ENCODE measurements at places on chromosomes 1 and 21.

DNA sequence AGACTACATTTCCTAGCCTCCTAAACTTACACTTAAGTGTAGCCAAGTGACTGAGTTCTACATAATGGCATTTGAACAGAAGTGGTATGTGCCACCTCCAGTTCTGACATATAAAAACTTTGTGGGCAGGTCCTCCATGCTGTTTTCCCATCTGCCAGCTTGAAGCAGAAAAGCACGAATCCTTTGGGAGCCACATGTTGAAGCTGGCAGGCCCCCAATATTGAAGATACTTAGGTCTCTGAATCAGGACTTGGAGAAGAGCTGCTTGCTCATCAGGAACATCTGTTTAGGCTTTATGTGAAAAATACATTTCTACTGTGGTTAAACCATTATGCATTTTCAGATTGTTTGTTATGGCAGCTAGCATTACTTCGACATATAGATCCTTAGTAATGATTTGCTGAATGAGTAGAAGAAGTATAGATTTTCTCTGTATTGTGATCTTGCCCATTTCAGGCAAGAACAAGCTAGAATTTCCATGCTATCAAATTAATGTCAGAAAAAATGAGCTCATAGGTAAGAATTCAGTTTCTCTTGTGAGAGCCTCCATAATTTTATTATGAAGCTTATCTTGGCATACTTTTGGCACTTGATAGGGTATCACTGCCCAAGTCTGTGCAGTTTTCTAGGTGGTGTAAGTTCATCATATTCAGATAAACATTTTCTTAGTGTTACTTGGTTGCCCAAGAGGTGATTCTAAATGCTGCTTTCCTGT lies 68.4 kb downstream of the GDAP2 start:
- DNase-seq, result no peak

- DNase-seq, result no peak
Observed at GRCh38 chr1:35574655-35575415, 1.7 kb downstream of the TFAP2E start.

GRCh38 chr1:219875860-219876259 lies 52.5 kb downstream of the SLC30A10 start:
- DNase-seq, result no peak

GRCh38 chr21:18449605-18450550 lies 46.3 kb upstream of the TMPRSS15 start:
- no peak for DNase-seq

- no peak for DNase-seq
Observed at GRCh38 chr1:21650400-21650799, 18.8 kb downstream of the RAP1GAP start.

GRCh38 chr1:160916666-160917065 lies 31.7 kb upstream of the ITLN1 start:
- no peak for DNase-seq

GRCh38 chr1:205786601-205787000 lies 11.3 kb upstream of the RAB29 start:
- DNase-seq, result no peak

DNA sequence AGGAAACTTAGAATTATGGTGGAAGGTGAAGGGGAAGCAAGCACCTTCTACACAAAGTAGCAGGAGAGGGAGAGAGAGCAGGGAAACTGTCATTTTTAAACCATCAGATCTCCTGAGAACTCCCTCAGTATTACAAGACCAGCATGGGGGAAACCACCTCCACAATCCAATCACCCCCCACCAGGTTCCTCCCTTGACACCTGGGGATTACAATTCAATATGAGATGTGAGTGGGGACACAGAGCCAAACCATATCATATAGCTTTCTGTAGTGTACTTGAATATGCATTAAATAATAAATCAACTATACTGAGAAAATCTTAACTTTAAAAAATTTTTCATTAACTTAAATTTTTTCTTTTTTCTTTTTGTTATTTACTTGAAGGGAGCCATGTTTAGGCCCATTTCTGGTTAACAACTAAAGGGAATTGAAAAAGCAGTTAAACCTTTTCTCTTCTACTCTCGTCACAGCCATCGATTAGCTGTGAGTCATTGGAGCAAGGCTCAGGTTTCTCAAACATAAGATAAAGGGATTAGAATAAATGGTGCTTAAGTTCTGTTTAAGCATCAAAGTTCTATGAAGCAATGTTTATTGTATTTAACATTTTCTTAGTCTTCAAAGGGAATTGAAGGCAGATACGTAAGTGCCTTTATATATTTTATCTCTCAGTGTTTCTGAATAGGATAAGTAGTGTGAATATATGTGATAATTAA lies 72.2 kb upstream of the DPT start:
- no peak for DNase-seq

- no peak for DNase-seq
Observed at GRCh38 chr1:203281851-203282661, 23.3 kb upstream of the BTG2 start.

DNA sequence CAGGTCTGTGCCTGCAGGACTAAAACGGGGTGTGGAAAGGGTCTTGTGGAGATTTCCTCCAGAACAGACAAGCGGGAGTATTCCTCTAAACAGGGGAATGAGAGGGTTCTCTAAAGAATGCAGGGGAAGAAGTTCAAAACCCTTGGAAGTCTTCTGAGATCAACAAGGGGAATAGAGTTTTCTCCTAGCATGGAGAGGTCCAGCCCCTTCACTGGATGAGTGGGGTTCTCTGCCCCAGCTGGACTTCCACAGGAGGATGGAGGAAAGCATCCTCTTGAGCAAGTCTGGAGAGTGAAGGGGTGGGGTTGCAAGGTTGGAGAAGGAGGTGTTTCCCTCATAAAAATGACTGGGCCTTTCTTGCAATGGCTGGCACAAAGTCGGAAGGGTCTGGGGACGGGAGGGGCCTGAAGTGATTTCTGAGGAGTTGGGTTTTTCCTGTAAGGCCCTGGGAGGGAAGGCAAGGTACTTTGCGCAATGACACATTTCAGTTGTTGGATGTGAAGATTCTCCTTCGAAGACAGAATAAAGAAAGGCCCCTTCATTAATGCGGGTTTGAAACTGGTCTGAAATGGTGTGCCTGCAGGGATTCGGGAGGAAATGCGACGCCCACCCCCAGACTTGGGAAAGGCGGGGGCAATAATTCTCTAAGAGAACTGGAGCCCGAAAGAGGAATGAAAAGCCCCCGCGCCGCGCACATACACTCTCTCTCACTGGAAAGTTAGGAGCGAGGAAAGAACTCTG lies 884 bp downstream of the SPATA6 start:
- DNase-seq, result no peak

DNA sequence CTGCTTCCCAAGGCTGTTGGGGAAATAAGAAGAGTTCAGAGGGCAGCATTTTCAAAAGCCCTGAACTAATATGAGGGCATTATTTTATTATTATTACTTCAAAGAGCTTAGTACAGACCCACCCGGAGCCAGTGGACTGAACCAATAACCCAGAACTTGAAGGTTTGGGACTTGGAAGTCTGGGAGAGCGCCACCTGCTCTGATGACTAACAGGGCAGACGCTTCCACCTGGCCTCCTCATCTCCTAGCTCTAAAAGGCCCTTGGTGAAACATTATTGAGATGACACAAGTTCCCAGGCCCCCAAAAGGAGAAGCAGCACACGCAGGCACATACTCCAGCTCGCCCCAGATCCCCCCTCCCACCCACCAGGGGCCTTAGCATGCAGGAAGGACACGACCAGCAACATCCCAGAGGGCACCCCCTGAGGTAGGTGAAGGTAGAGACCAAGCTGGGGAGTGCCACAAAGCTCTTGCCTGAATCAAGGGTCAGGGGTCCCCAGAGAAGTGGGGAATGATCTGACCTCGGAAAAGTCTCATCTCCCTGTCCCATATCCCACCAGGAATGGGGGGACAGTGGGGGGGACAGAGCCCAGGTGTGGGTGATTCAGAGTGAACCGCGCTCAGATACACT lies 1.3 kb downstream of the DLGAP3 start:
- no peak for DNase-seq

DNA sequence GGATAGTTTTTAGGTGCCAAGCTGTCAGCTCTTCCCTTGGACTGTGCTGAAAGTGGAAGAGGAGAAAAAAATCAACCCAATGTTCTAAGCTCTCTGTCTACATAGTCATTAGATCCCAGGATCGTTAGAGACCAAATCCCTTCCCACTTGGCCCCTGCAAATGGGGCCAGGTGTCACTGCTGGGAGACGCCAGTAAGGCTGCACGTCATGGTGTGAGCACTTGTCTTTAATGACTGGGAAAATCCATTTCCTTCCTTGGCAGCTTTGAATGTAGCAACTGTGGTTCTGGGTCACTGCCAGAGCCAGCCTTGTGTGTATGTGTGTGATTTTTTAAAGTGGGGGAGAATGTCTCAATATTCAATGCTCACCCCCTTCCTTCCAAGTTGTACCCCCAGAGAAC lies 59.9 kb downstream of the MAN1C1 start:
- DNase-seq, result no peak

DNA sequence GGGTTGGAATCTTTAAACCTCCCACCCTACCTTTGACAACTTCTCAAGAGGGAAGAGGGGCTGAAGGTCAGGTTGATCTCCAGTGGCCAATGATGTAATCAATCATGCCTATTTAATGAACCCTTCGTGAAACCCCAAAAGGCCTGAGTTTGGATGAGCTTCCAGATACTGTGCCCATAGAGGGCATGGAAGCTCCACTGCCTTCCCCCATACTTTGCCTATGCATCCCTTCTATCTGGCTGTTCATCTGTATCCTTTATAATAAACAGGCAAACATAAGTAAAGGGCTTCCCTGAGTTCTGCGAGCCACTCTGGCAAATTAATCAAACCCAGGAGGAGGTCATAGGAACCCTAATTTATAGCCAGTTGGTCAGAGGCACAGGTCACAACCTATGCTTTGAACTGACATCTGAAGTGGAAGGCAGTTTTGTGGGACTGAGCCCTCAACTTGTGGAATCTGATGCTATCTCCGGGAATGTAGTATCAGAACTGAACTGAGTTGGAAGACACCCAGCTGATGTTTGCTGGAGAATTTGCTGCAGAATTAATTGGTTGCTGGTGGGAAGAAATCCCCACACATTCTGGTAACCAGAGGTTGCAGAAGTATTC lies 24.8 kb downstream of the S100A10 start:
- no peak for DNase-seq

- no peak for DNase-seq
Observed at GRCh38 chr21:14376854-14377253, 6.1 kb downstream of the HSPA13 start.

GRCh38 chr1:20440785-20441200 lies 45.2 kb downstream of the CAMK2N1 start:
- peak; percentile 62 for DNase-seq

DNA sequence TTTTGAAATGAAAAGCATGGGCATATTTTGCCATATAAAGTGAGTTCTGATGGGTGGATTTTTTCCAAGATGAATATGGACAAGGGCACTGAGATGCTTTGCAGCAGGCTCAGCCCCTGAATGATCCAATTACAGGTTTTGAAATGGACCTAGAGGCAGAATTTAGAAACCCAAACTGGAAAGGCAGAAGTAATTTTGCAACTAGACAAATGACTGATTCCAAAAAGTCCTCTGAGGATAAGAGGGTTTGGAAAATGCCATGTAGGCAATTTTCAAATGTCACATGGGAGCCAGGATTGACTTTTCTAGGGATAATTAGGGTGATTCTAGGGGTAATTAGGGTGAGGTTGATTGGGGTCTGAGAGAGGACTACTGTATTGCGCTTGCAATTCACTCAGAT lies 148.9 kb upstream of the ZNF648 start:
- DNase-seq, result no peak

- DNase-seq, result no peak
Observed at GRCh38 chr21:39599191-39599970, 13.4 kb upstream of the B3GALT5 start.

DNA sequence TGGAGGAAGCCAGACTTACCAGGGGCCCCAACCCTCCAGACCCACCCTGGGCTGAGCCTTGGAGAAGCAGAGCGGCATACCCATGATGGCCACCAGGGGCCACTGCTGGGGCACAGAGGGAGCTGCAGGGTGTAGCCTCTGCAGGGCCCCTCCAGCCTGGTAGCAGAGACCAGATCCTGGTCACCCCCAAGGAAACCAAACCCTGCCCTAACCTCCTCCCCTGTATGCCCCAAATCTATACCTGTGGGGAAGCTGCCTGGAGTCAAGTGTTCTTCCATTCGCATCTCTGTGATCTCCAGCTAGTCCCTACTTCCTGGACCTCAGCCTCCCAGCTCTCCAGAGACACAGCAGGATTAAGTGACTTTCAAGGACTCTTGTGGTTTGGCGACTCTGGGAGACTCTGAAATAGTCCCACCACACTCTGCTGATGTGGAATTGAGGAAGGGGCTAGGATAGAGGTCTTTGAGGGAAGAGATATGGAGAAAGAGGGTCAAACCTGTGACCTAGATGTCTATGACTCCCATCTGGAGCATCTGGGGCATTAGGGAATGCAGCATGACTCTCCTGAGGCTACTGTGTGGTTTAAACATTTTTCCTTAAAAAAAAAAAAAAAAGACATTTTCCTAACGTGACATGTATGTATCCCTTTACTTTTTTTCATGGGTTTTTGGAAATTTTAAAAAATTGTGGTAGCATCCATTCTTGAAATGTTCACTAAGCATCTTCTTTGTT lies 119.2 kb upstream of the IPO9 start:
- peak; percentile 69 for DNase-seq

DNA sequence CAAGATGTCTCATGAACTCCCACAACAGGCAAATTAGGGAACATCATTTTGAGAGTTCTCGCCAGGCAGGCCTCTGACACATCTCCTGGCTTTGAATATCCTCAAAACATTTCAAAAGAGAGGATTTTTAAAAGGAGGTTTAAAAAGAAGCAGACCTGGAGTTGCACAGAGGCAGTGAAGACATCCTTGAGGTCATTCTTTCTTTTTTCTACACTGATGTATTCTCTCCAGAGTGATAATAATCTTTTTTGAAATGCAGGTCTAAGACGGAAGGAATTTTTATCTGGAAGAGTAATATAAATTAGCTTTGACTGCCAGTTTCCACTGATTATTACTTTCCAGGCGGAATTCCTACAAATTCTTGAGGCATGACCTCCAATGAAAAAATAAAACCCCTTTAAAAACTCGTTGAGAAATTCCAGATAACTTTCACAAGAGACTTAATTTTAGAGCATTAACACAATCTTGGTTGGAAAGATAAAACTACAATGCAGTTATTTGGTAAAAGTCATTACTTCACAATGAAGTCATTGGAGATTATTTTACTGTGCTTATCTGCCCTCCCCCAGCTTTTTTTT lies 125.0 kb downstream of the LYPLAL1 start:
- no peak for DNase-seq

GRCh38 chr21:23496729-23497128 lies 2110.6 kb downstream of the MRPL39 start:
- no peak for DNase-seq

DNA sequence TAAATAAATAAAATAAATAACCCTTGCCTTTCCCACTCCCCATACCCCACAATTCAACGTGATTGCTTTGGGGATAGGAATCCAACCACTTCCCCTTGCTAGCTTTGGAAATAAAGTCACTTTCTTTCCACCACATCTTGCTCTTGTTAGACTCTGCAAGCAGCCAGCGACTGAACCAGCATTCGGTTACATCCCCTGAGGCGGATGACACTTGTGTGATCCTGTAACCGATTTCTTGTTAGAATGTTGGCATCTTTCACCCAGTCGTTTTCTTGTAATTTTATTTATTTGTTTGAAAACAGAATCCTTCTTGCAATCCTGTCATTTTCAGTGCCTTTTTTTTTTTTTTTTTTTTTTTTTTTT lies 1.6 kb upstream of the IFNGR2 start:
- no peak for DNase-seq

GRCh38 chr1:94953746-94954145 lies 26.8 kb upstream of the CNN3 start:
- DNase-seq, result no peak

GRCh38 chr1:6414443-6414844 lies 5.3 kb downstream of the HES2 start:
- DNase-seq, result peak; percentile 67

- DNase-seq, result no peak
Observed at GRCh38 chr1:25038699-25039098, 108.6 kb upstream of the RUNX3 start.

- DNase-seq, result no peak
Observed at GRCh38 chr1:72184099-72184701, 98.1 kb downstream of the NEGR1 start.
